Activated T-cell treated with anti-CD3 and anti-CD28 coated beads for 48 hours (primary cell): ENCODE measurements at places on chromosomes 1 and 21.

DNA sequence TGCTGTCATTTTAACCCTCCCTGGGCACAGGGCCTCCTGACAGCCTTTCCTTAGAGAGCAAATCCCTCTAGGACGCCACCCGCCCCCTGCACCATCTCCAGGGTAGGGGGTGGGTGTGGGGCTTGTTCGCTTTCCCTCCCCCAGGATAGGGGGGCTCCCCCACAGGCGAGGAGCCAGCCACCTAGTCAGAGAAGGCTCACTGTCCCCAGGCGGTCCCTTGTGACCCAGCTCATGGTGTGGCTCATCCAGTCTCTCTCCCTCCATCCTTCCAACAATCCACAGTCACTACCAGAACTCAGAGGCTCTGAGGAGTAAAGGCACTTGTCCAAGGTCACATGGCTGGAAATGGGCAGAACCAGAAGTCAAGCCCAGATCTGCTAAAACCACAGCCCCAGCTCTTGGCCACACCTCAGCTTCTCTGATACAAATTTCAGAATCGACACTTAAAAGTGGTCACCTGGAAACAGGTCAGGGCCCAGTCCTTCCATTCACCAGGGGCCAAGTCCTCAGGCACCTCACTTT lies 89.8 kb downstream of the MRPL37 start:
- no peak for DNase-seq

- DNase-seq = no peak
Measured at GRCh38 chr1:84181350-84182005, 37.4 kb downstream of the PRKACB start.

- DNase-seq = no peak
Measured at GRCh38 chr1:162712317-162713029, 78.0 kb upstream of the HSD17B7 start.

GRCh38 chr1:219324629-219325367 lies 151.1 kb downstream of the LYPLAL1 start:
- no peak for DNase-seq

DNA sequence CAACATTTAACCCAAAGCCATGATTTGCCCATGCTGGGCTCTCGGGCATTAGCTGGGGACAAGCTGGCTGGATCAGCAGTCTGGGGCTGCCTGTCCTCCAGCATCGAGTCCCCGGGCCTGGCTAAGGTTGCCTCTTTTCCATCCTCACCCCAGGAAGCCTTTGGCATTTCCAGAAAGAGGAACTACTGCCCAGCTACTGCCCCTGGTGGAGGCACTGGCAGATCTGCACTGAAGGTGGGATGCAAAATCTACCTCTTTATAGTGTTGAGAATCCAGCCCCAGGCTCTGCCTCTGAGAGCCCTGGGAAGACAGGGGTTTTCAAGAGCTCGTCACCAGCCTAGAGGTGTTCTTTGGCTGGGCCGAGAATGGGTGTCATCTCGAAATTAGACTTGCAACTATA lies 635.9 kb downstream of the MATN1 start:
- no peak for DNase-seq

GRCh38 chr1:108053270-108054013 lies 88.5 kb upstream of the VAV3 start:
- no peak for DNase-seq

GRCh38 chr1:209335178-209335577 lies 248.3 kb upstream of the CAMK1G start:
- no peak for DNase-seq

DNA sequence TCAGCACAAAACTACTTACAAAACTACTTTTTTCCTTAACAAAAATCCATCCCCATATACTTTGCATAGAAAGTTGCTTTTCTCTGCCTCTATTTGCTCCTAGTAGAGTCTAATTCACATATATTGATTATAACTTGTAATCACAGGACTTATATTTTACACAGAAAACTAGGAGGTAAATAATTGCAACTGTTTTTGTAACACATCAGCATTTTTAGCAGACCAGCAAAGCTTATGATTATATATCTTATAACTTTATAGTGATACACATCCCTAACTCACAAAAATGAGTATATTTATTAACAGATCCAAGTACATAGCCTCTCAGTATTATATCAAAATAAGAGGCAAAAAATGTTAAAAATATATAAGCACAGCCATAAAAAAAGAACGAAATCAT lies 17.3 kb upstream of the SLC35A3 start:
- DNase-seq = no peak

- no peak for DNase-seq
Measured at GRCh38 chr1:95145493-95145892, 28.3 kb downstream of the TLCD4 start.

GRCh38 chr1:87179851-87180519 lies 148.7 kb upstream of the LMO4 start:
- no peak for DNase-seq

- DNase-seq = no peak
Measured at GRCh38 chr1:66681686-66682085, 70.6 kb upstream of the DYNLT5 start.

GRCh38 chr1:211305044-211305443 lies 21.6 kb upstream of the TRAF5 start:
- peak; percentile 39 for DNase-seq

- peak; percentile 94 for DNase-seq
Measured at GRCh38 chr1:28581531-28582247, 10.4 kb upstream of the RAB42 start.
